ENCODE measurements at places on chromosomes 6 and 20.

DNA sequence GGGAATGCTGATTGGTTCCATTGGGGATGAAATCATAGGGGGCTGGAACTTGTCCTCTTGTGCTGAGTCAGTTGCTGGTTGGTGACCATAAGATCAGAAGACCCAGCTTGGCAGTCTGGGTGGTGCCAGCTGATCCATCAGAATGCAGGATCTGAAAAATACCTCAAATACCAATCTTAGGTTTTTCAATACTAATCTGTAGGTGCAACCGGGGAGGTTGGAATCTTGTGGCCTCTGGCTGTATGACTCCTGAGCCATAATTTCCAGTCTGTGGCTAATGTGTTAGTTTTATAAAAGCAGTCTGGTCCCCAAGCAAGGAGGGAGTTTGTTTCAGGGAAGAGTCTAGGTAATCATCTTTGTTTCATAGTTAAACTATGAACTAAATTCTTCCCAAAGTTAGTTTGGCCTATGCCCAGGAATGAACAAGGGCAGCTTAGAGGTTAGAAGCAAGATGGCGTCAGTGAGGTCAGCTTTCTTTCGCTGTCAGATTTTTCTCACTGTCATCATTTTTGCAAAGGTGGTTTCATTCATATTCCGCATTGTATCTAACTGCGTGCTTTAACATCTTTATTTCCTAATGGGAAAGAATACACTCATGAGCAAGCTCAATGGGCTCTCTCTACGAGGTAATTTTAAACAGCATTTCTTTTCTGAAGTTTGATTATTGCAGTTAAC lies 2.0 kb downstream of the ARMH2 start:
- H3K4me1 ChIP-seq = no peaks in the 10 kb centered on the region
- DNase-seq = no peak
- no peak overlapping the region for H3K4me3 ChIP-seq
- H3K27me3 ChIP-seq = no peaks in the 10 kb centered on the region
- H3K27ac ChIP-seq = no peak overlapping the region
- no peaks in the 10 kb centered on the region for H3K36me3 ChIP-seq

DNA sequence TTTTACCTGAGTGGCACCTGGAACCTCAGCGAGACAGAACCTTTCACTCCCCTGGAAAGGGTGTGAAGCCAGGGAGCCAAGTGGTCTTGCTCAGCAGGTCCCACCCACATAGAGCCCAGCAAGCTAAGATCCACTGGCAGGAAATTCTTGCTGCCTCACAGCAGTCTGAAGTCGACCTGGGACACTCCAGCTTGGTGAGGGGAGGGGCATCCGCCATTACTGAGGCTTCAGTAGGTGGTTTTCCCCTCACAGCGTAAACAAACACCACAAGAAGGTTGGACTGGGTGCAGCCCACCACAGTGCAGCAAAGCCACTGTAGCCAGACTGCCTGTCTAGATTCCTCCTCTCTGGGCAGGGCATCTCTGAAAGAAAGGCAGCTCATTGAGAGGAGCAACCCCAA lies 134.7 kb upstream of the RSPO3 start:
- H3K4me1 ChIP-seq = no peaks in the 10 kb centered on the region
- H3K27me3 ChIP-seq = no peaks in the 10 kb centered on the region
- no peak overlapping the region for H3K27ac ChIP-seq
- no peak overlapping the region for H3K4me3 ChIP-seq

DNA sequence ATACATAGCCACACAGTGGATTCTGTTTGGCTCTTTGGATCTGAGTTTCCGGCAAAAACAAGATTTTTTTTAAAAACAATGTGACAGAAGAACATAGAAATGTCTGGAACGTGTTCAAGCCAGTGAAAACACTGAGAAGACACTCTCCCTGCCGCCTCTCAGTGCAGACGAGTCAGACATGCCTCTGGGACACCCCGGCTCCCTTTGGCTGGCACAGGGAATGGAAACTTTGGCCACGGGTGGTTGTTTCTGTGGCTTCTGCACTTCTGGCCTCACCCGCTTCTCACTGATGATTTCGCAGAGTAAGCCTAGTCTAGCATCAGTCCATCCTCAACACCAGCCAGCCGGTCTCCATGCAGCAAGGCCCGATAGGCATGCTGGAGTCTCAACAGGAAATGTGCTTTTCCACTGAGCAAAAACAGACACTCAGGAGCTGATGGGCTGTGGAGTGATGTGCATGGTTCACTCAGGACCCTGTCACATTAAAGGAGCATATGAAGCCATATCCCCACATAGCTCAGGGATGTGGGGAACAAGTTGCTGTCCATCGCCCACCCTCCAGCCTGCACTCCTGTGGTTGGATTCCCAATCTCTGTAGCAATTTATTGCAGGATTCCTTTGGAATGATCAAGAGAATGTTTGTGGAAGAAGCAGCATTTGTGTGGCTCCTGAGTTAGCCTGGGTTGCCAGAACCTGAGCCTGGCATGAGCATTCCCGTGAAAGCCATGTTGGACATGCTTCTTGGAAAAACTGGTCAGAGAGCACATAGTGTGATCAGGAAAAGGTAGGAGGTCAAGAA lies 262.0 kb upstream of the RIN2 start:
- no peaks in the 10 kb centered on the region for H3K4me1 ChIP-seq
- H3K4me3 ChIP-seq = no peak overlapping the region
- no peak for DNase-seq
- no peaks in the 10 kb centered on the region for H3K36me3 ChIP-seq

DNA sequence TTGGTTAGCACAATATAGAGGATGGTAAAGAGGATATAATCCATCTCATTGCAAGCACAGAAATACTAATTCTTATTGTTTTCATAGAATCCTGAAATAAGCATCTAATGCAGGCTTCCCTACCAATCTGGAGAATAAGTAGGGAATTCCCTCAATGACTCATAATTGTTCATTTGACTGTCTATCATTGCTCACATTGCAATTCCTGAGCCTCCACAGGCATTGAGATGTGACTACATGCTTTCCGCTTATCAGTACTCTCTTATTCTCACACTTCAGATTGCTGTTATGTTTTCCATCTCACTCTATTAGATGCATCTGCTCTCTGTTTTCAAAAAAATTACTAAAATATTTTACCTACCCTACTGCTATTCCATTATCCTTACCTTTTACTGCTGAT lies 216.2 kb upstream of the PRSS16 start:
- H3K4me3 ChIP-seq = no peak overlapping the region
- DNase-seq = no peak
- no peak overlapping the region for H3K27ac ChIP-seq
- H3K4me1 ChIP-seq = no peaks in the 10 kb centered on the region
- no peaks in the 10 kb centered on the region for H3K36me3 ChIP-seq
- no peaks in the 10 kb centered on the region for H3K27me3 ChIP-seq

- no peak overlapping the region for H3K4me3 ChIP-seq
- H3K4me1 ChIP-seq = no peaks in the 10 kb centered on the region
- H3K27ac ChIP-seq = no peak overlapping the region
- no peaks in the 10 kb centered on the region for H3K36me3 ChIP-seq
- no peak for DNase-seq
- no peaks in the 10 kb centered on the region for H3K27me3 ChIP-seq
Measured at GRCh38 chr6:129493354-129493902, 216.5 kb downstream of the ARHGAP18 start.

DNA sequence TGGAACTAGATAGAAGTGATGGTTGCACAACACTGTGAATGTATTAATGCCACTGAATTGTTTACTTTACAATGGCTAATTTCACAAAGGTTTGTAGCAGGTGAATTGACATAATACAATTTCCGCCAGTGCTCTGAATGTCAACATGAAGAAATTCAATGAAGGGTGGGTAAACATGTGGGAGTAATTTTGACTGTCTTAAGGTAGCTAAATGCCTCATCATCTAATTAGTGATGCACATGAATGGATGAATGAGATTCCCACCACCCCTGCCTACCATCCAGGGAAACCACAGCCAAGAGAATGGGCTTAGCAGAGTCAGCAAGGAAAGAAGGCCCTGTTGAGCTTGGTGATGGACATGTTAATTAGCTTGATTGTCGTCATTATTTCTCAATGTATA lies 275.3 kb downstream of the ALDH8A1 start:
- H3K36me3 ChIP-seq = no peaks in the 10 kb centered on the region
- no peak overlapping the region for H3K4me3 ChIP-seq
- no peak overlapping the region for H3K27ac ChIP-seq
- H3K27me3 ChIP-seq = no peaks in the 10 kb centered on the region

DNA sequence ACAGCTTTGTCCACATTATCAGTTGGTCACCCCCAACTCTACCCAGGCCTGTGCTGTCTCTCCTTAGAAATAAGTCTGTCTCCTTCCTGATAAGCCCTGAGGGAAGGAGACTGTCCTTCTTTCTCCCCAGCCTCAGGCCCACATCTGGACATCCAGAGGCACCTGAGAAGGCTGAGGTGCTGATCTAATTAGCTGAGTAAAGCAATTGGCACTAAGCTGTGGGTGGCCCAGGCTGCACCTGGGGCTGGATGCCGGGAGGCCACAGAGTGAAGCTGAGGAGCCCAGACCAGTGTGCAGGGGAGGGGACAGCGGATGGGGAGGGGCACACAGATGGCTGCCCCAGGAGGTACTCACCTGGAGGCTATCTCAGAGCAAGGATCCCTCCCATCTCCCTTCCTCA lies 26.2 kb upstream of the BMP7 start:
- no peaks in the 10 kb centered on the region for H3K36me3 ChIP-seq
- H3K4me3 ChIP-seq = no peak overlapping the region
- no peaks in the 10 kb centered on the region for H3K27me3 ChIP-seq

DNA sequence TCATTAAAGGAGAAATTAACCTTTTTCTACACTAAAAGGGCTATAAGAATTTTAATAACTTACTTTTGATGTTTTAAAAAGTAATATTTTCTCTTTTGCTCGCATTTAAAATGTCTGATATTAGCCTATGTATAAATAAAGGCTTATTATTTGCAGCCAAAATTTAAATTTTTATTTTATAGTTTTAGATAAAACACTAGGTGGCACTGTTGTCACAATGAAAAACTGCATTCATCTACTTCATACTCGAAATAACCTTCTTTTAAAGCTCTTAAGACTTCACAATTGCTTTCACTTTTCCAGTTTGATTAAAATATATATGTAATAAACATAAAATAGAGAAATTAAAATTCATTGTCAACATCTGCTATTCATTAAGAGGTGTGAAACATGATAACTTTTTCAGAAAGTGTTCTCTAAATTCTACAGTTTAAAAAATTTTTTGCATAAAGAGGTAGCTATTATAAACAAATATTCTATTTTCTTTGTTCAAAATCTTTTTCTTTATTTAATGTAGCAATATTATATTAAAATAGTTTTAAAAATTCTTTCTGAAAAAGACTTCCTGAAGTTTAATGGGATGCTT lies 78.8 kb upstream of the DEFB112 start:
- no peak overlapping the region for H3K4me3 ChIP-seq
- H3K27me3 ChIP-seq = no peaks in the 10 kb centered on the region
- no peak overlapping the region for H3K27ac ChIP-seq
- DNase-seq = no peak

DNA sequence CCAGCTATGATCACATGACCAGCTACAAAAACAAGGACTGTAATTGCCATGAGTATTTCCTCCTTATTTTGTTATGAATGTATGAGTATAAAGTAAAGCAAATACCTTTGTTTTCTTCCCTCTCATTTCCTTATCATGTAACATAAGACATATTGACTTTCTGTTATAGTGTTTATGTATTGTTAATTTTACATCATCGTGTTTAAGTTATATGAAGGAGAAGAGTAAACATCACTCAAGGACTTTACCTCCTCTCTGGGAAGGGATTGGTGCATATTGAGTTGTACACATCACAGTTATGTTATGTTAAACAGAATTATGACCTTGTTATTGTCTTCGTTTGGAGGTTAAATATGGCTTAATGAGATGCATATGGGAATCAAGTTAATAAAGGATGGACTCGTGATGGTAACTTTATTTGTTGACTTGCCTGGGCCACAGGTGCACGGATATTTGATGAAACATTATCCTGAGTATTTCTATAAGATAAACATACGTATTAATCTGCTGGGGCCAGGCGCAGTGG lies 57.3 kb upstream of the CNKSR3 start:
- no peak for DNase-seq
- no peak overlapping the region for H3K4me3 ChIP-seq
- no peak overlapping the region for H3K27ac ChIP-seq
- H3K27me3 ChIP-seq = no peaks in the 10 kb centered on the region

DNA sequence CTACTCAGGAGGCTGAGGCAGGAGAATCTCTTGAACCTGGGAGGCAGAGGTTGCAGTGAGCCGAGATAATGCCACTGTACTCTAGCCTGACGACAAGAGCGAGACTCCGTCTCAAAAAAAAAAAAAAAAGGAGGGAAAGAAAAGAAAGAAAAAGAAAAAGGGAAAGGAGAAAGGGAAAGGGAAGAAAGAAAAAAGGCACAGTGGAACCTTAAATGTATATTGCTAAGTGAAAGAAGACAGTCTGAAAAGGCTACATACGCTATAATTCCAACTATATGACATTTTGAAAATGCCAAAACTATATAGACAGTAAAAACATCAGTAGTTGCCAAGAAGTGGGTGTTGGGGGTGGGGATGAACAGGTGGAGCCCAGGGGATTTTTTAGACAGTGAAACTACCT lies 16.2 kb downstream of the PPIL4 start:
- no peak for DNase-seq
- no peak overlapping the region for H3K27ac ChIP-seq
- H3K27me3 ChIP-seq = no peaks in the 10 kb centered on the region
- H3K4me1 ChIP-seq = no peaks in the 10 kb centered on the region

GRCh38 chr6:24329022-24329421 lies 28.8 kb downstream of the DCDC2 start:
- H3K4me1 ChIP-seq = no peaks in the 10 kb centered on the region
- no peak for DNase-seq
- no peaks in the 10 kb centered on the region for H3K27me3 ChIP-seq
- no peak overlapping the region for H3K27ac ChIP-seq
- no peak overlapping the region for H3K4me3 ChIP-seq

DNA sequence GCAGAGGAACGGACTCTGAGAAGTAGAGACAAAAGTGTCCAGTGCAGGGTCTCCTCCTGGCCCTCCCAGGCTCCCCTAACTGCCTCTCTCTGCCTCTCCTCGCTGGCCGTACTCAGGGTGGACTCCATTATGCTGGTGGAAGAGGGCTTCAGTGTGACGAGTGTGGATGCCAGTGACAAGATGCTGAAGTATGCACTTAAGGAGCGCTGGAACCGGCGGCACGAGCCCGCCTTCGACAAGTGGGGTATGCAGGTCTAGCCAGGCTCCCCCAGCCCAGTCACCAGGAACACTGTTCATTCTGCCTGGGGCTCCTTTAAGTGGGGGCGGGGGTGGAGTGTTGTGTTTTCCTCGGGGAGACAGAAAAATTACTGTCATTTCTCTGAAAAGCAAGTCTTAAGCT lies 1.5 kb downstream of the GNMT start:
- H3K36me3 ChIP-seq = peaks cover 6% of the 10 kb centered on the region
- H3K4me1 ChIP-seq = no peaks in the 10 kb centered on the region
- no peak for DNase-seq
- H3K27me3 ChIP-seq = no peaks in the 10 kb centered on the region

GRCh38 chr20:35539756-35540212 lies 2.1 kb upstream of the ERGIC3 start:
- no peaks in the 10 kb centered on the region for H3K27me3 ChIP-seq
- no peak overlapping the region for H3K27ac ChIP-seq
- no peak for DNase-seq
- peaks cover 6% of the 10 kb centered on the region for H3K4me1 ChIP-seq
- no peaks in the 10 kb centered on the region for H3K36me3 ChIP-seq

- DNase-seq = no peak
- no peak overlapping the region for H3K4me3 ChIP-seq
- H3K27ac ChIP-seq = no peak overlapping the region
- H3K4me1 ChIP-seq = no peaks in the 10 kb centered on the region
Measured at GRCh38 chr6:118102401-118102800, 195.3 kb downstream of the SLC35F1 start.

Measured in prostate gland (tissue), 2 donors.